Progenitor cell of endocrine pancreas (in vitro differentiated cells): ENCODE measurements at places on chromosomes 5 and 9.

DNA sequence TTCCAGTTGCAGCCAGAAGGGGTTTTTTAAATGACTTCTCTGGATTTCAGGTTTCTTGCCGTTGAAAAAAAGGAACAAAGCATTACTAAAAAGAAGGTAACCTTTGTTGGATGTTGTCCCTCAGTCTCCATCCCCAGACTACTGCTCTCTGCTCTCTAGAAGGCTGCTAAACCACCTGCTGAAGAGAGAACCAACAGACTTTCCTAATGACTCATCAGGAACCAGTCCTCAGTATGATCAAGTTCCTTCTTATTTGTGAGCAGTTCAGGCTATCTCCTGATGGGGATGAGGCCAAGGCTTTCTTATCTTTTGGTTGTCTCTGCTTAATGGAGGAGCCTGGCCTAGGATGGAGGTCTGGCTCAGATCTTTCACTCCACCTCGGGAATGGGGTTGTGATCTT, 4.1 kb downstream of the KIF4B start:
- DNase-seq, result no peak

GRCh38 chr9:135409286-135410200, 70.0 kb upstream of the PPP1R26 start:
- no peak for DNase-seq

GRCh38 chr9:1048811-1049210, 1.3 kb upstream of the DMRT2 start:
- no peak for DNase-seq

GRCh38 chr9:117775591-117775990, 71.4 kb downstream of the TLR4 start:
- DNase-seq, result no peak

- DNase-seq, result no peak
Measured at GRCh38 chr9:104278929-104279496, 184.9 kb downstream of the SMC2 start.

- DNase-seq, result no peak
Measured at GRCh38 chr9:18678821-18679590, 205.1 kb downstream of the ADAMTSL1 start.

DNA sequence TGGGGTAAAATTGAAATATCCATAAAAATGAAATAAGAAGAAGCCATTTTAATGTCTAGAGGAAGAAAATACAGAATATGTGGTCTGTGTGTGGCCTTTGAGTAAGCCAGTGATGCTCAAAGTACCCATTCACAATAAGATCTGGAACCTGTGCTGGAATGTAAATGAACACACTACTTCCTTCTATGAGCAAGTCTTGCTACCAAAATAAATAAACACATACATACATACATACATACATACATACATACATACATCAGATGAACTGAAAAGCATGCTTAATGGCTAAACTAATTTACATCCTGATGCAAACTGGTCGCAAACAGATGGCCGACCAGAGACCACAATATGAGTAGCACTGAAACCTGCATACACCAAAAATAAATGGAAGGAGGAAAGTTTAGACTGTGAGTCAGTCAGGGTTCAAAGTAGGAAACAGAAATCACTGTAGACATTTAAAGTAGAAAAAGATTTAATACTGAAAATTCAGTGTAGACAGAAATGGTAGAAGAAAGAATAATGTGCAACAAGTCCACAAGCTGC, 317.6 kb downstream of the CAAP1 start:
- no peak for DNase-seq

DNA sequence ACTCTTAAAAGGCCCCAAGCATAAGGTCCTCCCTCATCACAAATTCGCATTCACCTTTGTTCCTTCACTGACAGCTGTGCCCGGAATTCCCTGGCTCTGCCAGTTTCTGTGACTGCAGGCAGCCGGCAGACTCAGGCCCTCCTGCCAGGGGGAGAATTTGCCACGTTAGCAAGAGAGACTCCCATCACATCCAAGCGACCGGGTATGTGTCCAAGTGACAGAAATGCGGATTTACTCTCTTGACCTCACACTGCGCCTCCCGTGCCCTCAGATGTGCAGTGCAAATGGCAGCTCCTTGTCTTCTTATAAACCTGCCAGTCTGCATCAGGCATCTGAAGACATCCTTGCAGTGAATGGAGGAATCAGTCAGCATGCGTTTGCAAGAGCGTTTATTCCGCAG, 187.1 kb upstream of the WWC1 start:
- no peak for DNase-seq

DNA sequence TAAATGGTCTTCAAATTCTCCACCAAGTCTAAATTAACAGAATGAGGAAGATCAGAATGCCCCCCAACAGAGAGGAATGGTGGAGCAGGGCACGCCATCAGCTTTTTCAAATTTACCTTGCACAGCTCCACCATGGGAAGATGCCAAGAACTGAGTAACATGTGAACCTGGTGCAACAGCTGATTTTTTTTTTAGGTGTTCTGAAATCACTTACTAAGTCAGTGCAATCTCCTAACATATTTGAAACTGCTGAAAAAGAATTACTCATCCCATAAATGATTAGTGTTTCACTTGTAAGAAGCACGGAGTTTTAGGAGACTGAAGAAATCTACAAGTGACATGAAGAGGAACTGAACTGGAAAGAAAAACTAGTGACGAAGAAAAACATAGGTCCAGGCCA, 5.1 kb downstream of the TMEM245 start:
- DNase-seq, result no peak

GRCh38 chr5:128538250-128539037, 399 bp upstream of the FBN2 start:
- DNase-seq, result peak; percentile 29

DNA sequence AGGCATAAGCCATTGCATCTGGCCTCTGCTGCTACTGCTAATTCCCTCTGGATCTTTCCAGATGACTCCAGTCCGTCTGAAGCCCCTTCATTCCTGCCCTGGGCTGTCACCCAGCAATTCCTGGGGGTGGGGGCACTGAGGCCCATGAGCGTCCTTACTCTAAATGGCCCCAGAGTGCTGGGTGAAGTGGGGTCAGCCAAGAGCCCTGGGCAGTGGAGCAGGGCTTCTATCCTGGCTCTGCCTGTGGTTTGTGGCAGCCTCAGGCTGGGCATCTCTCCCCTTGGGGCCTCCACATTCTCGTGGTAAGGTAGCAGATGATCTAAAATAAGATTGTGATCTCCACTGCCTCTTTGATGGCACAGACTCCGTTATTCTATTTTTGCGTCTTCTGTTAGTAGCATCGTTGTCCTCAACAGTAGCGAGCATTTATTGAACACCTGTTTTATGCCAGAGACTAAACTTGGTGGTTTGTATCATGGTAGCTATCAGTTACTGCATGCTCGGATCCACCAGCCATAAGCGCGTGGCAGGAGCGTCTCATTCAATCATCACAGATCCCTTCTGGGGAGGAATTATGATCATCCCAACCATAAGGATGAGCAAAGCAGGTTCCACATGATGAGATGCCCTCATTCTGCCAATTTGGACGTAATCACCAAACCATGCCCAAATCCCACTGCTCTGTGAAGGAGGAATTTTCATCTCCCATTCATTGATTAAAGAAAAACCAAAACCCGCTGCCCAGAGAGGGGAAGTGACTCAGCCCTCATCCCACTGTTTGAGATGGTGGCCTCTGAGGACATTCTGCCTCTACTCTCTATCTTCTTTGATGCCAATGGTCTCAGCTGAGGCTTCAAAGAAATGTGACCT, 21.9 kb upstream of the DUSP1 start:
- DNase-seq, result no peak

DNA sequence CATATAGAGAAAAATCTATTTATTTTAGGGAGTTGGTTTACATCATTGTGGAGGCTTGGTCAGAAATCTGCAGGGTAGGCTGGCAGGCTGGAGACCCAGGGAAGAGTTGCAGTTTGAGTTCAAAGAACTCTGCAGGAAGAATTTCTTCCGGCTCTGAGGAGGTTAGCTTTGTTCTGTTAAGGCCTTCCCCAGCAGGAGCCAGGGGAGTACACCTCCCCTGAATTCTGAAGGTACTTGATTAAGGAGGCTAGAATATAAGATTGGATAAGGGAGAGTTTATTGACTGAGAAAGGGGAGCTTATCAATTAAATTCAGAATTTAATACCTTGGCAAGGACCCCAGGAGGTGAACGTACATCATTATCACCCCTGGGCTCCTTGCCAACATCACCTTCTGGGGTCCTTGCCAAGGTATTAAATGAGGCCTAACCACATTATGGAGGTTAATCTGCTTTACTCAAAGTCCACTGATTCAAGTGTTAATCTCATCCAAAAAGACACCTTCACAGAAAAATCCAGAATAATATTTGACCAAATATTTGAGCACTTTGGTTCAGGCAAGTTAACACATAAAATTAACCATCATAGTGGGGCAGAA, 351.7 kb downstream of the CWC27 start:
- no peak for DNase-seq

- no peak for DNase-seq
Measured at GRCh38 chr9:37040508-37041127, 6.5 kb upstream of the PAX5 start.

DNA sequence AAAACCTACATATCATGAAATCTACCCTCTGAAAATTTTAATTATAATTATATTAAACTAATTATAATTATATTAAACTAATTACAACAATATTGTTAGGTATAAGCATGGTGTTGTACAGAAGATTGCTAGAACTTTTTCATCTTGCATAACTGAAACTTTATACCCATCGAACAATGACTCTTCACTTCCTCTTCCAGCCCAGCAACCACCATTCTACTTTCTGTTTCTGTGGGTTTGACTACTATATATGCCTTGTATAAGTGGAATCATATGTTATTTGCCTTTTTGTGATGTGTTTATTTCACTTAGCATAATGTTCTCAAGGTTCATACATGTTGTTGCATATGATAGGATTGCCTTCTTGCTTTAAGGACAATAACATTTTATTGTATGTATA, 274.2 kb upstream of the CCNH start:
- no peak for DNase-seq

- DNase-seq, result no peak
Measured at GRCh38 chr5:78985725-78986223, 664 bp upstream of the ARSB start.

DNA sequence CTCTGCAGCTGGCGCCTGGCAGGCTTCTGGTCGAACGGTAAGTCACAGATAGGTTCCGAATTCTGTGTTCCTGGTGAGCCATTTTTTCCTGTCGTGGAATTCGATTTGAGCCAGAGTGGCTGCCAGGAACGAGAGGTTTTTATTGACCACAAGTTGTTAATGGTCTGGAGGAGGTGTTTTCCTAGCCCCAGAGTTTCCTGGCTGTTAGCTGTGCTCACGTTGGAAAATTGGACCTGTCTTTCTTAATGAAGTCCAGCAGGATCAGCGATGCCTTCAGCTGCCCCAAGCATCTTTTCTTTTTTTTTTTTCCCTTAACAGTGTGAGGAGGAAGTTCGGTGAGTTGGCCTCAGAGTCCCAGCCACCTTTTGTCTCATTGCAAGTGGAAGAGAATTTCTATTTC, 62.9 kb downstream of the COL5A1 start:
- no peak for DNase-seq

GRCh38 chr5:169939731-169940130, 40.6 kb downstream of the INSYN2B start:
- no peak for DNase-seq

- DNase-seq, result no peak
Measured at GRCh38 chr5:77272206-77272605, 61.7 kb downstream of the PDE8B start.

DNA sequence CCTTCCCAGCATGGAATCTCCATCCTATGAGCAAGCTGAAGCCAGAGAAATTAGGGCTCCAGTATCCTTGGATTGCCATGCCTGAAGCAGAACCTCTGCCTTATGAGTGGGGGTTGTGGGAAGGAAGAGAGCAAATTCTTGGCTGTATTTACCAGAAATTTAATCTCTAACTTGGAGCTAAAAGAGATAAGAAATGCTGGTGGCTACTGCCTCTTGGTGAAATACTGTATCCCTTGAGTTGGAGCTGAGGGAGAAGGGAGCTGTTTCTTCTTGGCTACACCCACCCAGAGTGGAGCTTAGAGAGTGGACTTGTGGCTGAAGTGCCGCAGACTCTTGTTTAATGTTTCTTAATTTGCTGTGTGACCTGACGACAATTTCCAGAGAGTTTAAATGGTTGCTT, 447.3 kb downstream of the ARHGEF28 start:
- DNase-seq, result no peak

DNA sequence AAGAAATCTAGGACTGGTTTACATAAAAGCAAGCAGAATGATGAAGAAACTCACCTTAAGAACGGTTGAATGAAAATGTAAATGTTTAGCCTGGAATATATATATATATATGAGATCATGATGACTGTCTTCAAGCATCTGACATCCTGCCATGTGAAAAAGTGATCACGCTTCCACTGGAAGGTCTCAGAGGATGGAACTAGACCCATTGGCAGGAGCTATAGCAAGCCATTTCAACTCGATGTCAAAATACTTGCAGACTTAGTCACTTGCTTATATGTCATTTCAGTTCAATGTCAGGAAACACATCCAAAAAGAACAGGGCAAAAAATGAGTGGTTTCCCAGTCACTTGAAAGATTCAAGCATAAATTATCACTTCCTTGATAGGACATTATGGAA, 22.2 kb upstream of the TMEM161B start:
- no peak for DNase-seq

- no peak for DNase-seq
Measured at GRCh38 chr5:153594785-153595184, 104.3 kb downstream of the GRIA1 start.

GRCh38 chr5:39648085-39648847, 223.5 kb upstream of the DAB2 start:
- no peak for DNase-seq

- DNase-seq, result no peak
Measured at GRCh38 chr9:128634111-128634510, 22.5 kb downstream of the DYNC2I2 start.

- DNase-seq, result no peak
Measured at GRCh38 chr5:95939465-95939864, 22.2 kb downstream of the ELL2 start.

- DNase-seq, result no peak
Measured at GRCh38 chr5:42520957-42521356, 97.7 kb downstream of the GHR start.

DNA sequence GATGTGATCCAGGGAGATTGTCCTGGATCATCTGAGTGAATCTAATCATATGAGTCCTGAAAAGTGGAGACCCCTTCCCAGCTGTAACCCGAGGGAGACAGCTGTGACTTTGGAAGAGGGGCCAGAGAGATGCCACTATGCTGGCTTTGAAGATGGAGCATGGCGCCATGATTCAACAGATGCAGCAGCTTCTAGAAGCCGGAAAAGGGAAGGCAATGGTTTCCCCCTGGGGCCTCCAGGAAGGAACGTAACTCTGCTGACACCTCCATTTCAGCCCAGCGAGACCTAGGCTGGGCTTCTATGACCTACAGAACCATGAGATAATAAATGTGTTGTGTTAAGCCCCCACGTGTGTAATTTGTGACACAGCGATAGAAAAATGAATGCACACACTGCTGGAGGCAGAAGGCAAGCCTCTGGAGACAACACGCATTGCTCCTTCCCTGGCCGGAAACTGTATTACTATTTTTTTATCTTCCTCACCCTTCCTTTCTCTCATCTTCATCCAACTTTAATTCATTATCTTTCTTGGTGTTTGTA, 16.6 kb upstream of the SARDH start:
- DNase-seq, result no peak

GRCh38 chr5:1540166-1540565, 16.4 kb upstream of the LPCAT1 start:
- DNase-seq, result no peak
